ENCODE measurements at places on chromosomes 1 and 21.

DNA sequence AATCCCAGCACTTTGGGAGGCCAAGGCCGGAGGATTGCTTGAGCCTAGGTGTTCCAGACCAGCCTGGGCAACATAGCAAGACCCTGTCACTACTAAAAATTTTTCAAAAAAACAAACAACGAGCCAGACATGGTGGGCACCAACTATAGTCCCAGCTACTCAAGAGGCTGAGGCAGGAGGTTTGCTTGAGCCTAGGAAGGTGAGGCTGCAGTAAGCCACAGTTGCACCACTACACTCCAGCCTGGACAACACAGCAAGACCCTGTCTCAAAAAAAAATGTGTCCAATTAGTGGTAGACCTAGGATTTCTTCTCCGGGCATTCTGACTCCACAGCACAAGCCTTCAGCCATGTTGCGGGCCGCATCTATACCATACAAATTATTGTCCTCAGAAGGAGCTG, 6.7 kb upstream of the IGSF8 start:
- no peak for DNase-seq

DNA sequence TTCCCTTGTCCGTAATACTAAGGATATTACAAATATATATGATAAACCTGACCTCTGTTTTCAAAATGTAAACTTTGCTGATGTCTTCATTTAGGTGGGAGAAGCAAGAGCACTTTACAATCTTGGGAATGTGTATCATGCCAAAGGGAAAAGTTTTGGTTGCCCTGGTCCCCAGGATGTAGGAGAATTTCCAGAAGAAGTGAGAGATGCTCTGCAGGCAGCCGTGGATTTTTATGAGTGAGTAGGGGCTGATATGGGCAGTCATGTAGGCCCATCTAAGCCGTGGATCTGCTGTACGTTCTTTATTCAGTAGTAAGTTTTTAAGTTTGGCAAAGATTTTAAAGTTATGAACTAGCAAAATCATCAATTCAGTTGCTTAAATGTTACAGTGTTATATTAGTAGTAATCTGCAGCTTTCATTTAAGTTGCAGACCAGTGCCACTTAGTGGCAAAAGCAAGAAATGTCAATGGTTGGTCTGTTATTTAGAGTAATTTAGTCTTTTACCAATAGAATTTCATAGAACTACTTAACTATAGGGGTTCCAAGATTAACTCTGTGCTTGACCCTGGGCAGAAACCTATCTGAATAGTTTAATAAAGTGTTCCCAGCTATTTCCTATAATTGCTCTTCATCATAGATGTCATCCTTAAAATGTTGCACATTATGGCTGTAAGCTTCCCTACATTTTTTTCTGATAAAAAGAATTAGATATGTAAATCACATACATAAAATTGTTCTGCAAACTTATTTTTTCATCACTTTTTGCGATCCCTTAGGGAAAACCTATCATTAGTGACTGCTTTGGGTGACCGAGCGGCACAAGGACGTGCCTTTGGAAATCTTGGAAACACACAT, 21.3 kb downstream of the GPSM2 start:
- DNase-seq: peak; percentile 34

GRCh38 chr1:81596341-81596740, 204.4 kb upstream of the ADGRL2 start:
- no peak for DNase-seq

DNA sequence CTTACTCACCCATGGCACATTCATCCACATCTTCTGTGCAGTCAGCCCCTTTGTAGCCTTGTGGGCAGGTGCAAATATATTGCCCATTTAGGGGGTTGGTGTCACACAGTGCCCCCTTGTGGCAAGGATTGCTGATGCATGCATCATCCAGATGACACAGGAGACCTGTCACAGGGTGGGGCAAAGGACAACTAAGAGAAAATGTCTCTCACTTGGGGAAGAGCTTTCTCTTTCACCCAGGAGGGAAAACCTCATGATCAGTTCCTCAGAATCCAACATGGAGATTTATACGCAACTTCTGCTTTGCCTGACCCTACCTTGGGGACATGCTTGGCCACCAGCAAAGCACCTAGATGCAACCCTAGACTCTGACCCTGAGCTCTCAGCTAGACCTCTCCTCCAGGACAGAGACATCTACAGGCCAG, 71.8 kb upstream of the ADAM30 start:
- no peak for DNase-seq

DNA sequence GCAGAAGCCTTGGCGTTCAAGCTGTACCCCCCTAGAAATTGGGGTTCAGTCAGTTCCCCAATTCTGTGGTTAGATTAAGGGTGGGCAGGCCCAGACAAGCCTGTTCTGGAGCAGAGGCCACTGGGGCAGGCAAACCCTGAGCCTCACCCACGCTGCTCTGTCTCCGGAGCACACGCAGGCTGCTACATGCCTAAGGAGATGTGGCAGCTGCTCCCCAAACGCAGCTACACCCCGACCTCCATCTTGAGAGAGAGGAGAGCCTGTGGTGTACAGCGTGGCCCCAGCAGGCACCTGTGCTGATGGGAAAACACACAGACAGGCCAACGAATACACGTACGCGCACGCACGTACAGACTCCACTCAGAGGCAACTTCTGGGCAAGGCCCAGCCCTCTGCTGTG, 33.9 kb upstream of the GRHL3 start:
- no peak for DNase-seq

DNA sequence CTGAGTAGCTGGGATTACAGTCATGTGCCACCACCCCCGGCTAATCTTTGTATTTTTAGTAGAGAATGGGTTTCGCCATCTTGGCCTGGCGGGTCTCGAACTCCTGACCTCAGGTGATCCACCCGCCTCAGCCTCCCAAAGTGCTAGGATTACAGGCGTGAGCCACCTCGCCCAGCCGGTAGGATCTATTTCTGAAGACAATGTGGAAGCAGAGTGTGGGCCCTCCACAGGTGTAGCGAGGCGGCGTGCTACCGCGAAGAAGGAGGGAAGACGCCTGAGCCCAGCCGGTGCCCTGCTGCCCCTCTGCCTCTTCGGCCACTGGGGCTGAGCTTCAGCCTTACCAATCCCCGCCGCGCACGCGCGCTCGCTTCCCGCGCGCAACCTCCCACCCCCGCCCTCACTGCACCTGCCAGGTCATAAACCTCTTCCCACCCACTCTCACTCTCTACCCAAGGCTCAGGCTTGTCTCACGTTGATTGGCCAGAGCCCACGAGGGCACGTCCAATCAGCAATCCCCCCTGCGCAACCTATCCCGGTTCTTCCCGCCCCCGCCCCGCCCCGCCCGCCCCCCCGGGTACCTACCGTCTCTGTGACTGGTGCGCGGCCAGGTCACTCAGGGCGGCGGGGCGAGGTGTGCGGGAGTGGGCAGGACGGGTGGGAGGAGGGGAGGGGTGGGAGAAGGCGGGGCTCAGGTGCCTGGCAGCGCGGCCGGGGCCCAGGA, 409 bp upstream of the HOOK1 start:
- no peak for DNase-seq

DNA sequence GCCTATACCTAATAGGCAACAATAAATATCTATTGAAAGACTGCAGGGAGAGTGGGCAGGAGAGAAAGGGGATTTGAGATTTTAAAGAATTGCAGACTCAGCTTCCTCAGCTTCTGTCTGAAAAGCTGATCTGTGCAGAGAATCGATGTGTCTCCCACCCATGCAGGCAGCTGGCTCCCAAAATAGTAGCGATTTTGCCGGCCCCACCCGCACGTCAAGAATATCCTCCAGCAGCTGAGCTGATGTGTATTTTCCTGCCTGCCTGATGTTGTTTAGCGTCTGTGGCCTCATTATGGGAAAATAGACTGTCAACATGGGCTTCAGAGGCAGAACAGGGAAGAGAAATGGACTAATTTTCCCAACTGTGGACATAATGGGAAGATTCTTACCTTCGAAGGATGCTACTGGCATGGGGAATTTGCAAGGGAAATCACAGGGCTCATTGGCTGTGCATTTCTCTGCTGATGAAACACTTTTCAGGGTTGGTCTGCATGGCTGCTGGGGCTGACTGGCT, 699.8 kb downstream of the PTPRU start:
- no peak for DNase-seq

- DNase-seq: peak; percentile 95
Observed at GRCh38 chr1:3312898-3313575, 141.4 kb upstream of the ARHGEF16 start.

- DNase-seq: no peak
Observed at GRCh38 chr1:11518791-11519628, 40.1 kb downstream of the DISP3 start.

GRCh38 chr1:10835822-10836421, 39.5 kb upstream of the CASZ1 start:
- no peak for DNase-seq

DNA sequence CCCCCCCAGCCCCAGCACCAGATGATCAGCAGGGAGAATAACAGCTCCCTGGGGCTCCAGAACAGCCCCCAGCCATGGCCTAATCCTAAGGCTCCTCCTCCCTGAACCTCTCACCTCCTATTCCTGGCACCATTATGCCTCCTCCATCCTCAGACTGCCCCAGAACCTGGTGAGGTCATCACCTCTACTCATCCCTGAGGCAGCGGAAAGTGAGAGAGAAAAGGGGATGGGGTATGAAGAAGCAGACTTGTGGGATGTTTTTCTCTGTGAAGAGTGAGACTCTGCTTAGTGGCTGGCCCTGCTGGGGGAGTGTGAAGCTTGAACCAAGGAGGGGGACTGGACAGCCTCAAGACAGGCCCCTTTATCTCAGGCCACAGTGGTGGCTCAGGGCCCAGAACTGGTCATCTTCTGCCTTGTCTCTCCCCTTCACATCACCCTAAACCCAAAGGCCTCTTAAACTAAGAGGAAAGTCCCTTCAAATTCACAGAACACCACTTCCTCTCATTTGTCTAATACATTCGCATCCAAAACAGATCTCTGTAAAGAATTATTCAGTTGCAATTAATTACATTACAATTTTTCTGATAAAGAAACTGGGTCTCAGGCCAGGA, 2.2 kb upstream of the PPM1J start:
- no peak for DNase-seq

DNA sequence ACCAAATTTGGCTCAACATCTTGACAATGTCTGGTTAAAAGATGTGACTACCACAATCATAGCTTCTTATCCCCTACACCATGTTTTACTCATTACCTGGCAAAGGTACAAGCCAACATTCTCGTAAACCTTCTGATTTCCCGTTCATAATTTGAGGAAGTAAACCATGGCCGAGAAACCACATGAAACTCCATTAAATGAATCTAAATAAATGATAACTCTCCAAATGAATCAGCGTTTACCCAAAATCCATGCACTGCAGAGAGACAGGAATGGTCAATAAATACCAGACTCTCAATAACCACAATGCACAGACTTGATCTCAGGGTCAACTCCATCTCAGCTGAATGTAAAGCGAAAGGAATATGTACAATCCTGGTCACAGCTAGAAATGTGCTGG, 125.2 kb downstream of the TYW3 start:
- DNase-seq: no peak

GRCh38 chr1:186144505-186144904, 230.5 kb downstream of the TPR start:
- no peak for DNase-seq

- no peak for DNase-seq
Observed at GRCh38 chr21:35394634-35395369, 345.7 kb upstream of the RUNX1 start.

DNA sequence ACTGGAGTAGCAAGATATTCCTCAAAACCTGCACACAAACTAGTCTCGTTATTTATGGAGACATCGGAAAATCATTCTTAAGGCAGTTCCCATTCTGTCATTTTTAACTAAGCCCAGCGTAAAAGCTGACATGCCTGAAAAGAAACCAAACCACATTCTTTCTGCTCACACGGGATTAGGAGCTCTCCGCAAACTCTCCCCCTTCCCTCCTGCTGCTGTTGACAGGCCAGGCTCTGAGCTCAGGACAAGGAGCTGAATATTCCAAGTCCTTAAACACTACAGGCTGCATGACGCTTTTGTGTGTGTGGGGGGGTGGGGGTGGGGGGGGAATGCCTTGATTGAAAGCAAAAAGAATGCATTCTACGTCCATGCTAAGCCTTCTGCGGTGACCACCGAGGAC, 5.2 kb downstream of the OLIG1 start:
- DNase-seq: no peak

DNA sequence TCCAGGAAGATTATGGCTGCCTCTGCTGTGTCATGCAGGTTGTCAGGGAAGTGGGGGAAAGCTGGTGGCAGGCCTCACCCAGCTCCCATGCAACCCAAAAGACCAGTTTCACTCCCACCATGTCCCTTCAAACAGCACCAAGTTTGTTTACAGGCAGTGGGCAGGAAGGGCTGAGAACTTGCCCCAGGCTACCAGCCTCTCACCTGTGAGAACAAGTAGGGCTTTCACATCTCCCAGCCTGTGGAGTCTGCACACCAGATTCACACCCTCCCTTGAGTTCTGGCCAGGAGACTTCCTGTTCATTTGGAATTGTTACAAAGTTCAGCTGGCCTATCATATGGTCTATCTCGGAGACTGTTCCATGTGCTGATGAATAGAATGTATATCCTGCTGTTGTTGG, 27.8 kb downstream of the RPAP2 start:
- DNase-seq: no peak

GRCh38 chr1:150484861-150485260, 2.4 kb upstream of the TARS2 start:
- no peak for DNase-seq

DNA sequence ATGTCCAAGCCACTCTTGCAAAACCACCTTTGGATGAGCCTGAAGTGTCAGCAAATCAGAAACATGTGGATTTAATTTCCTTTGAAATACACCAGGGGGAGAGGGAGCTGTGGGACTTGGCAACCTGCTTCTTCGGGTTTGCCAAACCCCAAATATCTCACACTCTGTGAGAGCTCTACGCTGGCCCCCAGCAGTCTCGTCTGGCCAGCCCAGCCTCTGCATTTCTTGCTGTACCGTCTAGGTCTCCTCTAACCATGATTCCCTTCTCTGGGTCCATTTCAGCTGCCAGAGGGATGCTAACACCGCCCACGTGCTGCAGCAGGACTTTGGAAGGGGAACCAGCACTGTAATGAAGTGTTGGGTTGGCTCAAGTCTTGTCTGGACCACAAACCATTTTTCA, 114.6 kb downstream of the MRPS6 start:
- DNase-seq: no peak

GRCh38 chr1:19344372-19344810, 32.3 kb downstream of the SLC66A1 start:
- DNase-seq: no peak

DNA sequence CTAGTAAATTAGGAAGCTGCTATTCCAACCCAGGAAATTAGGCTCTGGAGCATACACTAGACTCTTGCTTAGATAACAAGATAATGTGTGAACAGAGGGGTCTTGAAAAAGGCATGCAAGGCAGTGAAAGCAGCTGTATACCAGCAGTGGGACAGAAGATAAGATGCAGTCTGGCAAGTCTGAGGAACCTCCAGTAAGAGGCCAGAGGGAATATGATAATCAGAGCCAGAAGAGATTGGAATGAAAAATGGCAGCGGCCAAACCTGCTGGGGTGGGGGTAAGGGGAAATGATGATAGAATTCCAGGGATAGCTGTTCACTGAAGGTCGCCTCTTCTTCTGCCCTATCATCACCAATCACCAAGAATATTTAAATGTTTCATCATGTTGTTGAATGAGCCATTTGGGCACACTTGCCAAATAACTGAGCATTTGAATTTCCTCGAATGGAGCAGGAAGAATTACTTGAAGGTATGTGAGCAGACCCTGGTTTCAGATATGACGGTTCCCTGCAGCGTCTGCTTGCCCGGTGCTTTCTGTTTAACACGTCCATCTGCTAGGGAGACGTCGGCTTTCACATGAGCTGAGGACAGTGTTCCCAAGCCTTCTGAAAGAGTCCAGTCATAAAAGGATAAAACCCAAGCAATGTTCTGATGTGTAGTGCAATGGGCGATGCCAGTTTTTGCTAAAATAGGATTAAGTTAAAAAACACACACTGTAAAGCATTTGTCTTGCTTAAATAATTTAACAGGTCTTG, 173.3 kb downstream of the RWDD3 start:
- no peak for DNase-seq

- DNase-seq: no peak
Observed at GRCh38 chr21:9735421-9735961, 785.9 kb upstream of the TPTE start.

All from AG04450 (cell line).